ENCODE measurements at places on chromosomes 2 and 18.

GRCh38 chr2:144479659-144480058, 40.3 kb downstream of the ZEB2 start:
- DNase-seq: no peak

GRCh38 chr2:32838949-32839348, 107.8 kb upstream of the LTBP1 start:
- no peak for DNase-seq

DNA sequence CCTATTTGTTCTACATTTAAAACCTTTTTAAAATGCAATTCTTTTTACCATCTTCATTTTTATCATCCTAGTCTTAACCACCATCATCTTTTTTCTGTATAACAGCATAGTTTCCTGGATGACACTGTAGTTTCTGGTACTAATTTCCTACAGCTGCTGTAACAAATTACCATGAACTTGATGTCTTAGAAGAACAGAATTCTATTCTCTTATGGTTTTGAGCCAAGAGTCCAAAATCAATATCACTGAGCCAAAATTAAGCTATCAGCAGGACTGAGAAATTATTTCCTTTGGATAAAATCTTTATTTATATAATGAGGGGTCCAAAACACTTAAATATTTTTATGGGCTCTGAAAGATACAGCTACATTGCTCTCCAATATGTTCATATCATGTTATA, 539.3 kb downstream of the METTL4 start:
- DNase-seq: no peak

DNA sequence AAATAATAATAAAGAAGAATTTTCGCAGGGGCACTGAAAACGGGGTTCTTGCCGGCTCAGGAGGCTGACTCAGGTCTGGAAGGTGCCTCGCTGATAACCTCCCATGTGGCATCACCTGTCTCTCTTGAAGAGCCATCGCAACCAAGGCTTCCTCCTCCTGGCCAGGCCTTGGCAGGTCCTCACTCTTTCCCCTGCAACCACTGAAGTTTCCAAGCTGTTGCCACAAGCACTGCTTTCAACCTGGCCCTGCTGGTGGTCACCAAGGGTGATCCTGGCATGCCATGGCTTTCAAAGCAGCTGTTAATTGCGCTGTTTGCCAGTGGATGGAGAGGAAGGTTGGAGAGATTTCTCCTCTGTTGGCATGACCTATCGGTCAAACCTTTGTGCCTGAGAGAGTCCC, 163.6 kb upstream of the COPS8 start:
- no peak for DNase-seq

DNA sequence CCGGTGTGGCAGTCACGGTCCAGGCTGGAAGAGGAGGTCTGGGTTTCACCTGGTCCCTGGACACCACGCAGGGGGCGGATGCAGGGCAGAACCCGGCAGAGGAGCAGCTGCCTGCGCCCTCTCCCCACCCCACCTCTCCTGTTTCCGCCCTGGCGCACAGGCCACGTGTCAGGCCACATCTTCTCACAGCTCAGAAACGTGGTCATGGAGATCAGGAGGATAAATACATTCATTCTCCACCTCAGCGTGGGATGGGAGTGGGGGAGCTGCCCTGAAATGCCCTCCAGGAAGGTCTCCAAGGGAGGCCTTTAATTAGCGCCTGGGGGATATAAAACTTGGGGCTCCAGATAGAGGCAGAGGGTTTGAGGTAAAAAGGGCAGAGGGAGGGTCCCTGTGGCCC, 142.0 kb downstream of the KCTD1 start:
- no peak for DNase-seq

GRCh38 chr18:34959211-34959829, 81.9 kb upstream of the MAPRE2 start:
- DNase-seq: no peak

DNA sequence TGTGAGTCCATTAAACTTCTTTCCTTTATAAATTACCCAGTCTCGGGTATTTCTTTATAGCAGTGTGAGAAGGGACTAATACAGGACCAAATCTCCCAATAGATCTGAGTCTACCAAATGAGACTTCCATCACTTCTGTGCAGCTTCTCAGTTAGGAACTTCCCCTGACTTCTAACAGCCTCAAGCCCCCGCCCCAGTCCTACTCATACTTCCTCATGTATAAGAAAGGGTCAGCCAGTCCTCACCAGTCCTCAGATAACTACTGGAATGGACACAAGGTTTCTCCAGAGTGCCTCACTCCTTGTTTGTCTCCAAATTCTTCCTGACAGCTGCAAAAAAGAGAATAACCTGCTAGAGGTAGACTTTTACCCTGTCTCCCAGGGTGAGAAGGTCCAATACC, 19.5 kb downstream of the TTC32 start:
- DNase-seq: no peak

DNA sequence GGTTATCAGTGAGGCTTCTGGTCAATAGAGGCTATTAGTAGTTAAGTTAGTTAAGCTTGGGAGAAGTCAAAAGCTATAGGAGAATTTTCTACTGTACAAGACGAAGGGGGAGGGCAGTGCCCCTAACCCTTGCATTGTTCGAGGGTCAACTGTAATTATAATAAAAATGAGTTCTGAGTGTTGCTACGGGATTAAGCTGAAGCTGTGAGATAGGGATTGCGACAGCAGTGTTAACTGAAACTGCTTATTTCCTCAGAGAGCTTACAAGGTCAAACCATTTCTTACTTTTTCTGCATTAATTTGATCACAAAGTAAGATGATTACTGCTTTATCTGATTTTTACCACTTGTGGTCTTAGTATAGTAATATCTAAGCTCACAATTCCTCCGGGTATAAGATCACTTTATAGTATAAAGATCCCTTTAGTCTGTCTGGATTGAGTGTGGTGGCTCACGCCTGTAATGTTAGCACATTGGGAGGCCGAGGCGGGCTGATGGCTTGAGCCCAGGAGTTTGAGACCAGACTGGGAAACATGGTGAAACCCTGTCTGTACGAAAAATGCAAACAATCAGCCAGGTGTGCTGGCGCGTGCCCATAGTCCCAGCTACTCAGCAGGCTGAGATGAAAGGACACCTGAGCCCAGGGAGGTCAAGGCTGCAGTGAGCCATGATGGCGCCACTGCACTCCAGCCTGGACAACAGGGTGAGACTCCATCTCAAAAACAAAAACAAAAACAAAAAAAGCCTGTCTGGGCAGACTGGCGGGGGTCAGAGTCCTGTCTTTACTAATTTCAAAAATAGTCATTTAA, 119.5 kb upstream of the TLK1 start:
- no peak for DNase-seq

DNA sequence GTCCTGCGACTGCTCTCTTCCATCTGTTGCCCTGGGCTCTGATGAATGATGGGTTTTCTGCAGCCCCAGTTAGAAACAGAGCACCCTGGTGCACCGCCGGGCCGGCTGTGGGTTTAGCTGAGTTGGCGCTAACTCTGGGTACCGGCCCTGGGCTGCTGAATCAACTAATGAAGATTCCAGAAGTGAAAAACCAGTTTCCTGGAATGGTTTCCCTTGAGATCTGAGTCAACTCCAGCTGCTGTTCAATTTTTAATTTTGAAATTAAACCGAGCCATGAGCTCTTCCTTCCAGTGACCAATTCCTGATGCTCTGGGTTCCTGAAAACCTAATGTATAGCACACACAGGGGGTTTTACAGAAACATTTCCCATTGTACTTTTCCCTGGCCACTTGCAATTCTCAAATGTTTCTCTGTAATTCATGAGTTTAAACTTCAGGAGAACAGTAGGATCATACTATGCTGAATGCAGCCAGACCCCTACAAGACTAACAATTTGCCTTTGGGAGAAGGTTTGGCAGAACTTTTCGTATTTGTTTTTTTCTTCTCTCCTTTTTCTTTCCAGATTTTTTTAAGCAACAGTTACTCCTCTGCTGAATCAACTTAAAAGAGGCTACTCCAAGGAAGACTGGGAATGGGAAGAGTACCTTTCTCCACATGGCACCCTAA, 5.5 kb downstream of the COL6A3 start:
- peak; percentile 86 for DNase-seq

- DNase-seq: no peak
Measured at GRCh38 chr2:236882930-236883329, 202.8 kb upstream of the COPS8 start.

DNA sequence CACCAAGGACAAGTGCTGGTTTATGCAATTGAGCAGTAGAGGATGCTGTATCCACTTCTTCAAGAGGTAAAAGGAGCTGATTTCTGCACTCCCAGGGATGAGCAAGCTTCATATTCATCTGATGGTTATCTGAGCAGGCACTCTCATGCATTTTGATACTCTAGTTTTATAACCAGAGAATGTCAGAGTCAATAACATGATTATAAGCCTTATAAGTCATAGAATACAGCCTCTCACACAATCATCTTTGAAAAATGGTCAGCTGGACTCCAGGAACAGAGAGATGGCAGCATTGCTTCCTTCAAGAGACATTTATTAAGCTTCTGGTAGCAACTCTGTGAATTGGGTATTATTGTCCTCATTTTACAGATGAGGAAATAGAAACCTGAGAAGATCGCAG, 167.1 kb downstream of the SLC8A1 start:
- DNase-seq: peak; percentile 27

- no peak for DNase-seq
Measured at GRCh38 chr18:48765053-48765452, 185.7 kb downstream of the SMAD7 start.

GRCh38 chr2:163768881-163769695, 33.3 kb upstream of the FIGN start:
- no peak for DNase-seq

DNA sequence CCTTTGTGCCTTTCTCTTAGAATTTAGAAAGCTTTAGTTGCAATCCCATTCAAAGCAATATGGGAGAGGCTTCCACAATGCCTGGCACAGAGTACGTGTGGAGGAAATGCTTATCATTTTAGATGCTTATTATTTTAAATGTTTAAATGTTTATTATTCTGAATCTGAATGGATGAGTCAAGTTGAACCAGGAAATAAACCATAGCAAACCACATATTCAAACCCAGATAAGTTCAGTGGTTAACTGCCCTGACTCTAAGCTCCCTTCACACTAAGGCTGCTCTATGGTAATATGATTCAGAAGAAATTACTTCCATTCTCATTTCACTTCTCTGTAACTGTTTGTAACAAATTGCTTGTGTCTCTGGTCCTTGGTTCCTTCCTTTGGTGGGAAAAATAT, 5.2 kb upstream of the PPP4R1 start:
- peak; percentile 65 for DNase-seq

DNA sequence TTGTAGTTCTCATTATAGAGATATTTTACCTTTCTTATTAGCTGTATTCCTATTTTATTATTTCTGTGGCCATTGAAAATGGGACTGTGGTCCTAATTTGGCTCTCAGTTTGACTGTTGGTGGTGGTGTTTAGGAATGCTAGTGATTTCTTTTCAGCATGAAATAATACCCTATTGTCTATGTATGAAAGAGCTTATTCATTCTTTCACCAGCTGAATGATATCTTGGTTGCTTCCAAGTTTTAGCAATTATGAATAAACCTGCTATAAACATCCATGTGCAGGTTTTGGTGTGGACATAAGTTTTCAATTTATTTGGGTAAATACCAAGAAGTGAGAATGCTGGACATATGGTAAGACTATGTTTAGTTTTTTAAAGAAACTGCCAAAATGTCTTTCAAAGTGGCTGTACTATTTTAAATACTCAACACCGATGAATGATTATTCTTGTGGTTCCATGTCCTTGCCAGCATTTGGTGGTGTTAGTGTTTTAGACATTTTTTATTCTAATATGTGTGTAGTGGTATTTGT, 501.6 kb upstream of the GYPC start:
- DNase-seq: no peak

DNA sequence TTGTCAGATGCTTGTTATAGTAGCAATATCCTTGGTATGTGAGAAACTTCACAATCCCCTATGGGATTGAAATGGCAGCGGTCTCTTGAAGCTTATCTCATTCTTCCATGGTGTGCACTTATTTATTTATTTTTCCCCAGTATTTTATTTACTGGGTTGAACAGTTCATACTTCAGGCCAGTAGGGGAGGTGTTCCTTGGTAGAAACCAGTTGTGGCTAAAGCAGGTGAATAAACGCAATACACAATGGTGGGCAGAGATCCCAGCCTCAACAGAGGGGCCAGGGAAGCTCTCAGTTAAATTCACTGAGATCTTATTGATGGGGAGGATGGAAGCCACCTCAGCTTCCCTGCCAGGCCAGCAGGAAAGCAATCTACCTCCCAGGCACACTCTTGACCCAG, 93.7 kb upstream of the SRD5A2 start:
- no peak for DNase-seq

All from AG10803 (cell line).